ENCODE measurements at places on chromosomes 12 and 14.

- no peak for DNase-seq
These were observed 7.4 kb upstream of the CD9 start for GRCh38 chr12:6192604-6193380.

DNA sequence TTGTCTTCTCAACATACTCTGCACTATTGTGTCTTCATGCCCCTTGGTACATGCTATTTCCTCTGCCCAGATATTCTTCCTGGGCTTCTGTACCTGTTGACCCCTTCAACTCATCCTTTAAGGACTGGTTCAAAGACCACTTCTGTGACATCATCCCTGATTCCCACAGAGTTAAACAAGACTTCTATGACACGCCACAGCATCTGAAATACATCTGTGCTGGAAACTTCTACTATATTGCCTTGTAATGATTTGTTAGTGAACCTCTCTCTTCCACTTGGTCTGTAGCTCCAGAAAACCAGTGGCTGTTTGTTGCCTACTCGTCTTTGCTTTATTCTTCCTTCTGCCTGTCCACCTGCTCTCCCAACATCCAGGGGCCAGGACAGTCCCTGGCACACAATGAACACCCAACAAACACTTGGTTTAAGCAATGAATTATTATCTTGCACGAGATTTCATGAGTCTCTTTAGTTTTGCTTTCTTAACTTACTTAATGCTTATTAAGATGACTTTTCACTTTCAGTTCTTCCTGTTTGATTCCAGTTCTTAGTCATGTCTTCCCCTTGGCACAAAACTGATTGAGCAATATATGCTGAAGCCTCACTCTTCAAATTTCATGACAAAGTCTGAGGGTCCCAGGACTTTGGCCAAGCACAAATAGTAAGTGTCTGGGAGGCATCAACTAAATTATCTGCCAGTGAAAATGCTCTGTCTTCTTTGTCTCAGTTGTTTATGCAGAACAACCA is 485.9 kb downstream of the APAF1 start:
- DNase-seq: no peak

DNA sequence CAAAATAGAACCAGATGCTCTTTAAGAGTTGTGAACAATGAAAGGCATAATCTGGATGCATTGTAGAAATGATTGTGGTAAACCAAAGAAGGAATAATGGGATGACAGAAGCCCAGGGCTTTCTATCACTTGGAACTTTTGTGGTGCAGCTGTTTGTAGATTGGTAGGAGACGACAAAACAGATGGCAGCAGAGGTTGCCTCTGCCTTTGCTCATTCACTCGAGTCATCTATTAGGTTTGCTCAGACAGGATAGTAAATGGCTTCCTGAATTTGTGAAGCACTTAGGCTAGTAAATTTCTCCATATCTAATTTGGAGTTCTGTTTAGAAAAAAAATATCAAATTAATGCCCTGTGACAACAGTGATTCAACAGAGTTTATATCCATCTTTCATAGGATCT is 78.4 kb downstream of the FGD4 start:
- no peak for DNase-seq

DNA sequence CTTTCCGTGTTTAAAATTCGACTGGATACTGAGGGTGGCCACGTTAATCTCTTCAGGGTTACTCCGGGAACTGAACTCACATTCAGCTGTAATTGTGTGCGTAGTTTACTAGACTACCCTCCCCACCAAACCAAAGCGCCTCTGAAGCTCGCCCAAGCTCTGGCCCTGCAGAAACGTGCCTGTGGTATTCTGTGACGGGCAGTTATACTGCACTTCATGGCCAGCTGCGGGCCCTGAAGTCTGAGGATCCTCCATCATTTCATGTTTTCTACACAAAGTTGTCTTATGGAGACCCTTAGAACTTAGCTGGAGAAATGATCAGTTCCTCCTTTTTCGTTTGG is 688 bp downstream of the ZNF26 start:
- no peak for DNase-seq

- no peak for DNase-seq
These were observed 62.7 kb downstream of the CDC42BPB start for GRCh38 chr14:102994689-102995088.

GRCh38 chr14:67395876-67396189 is 16.1 kb downstream of the PLEK2 start:
- no peak for DNase-seq

- DNase-seq: no peak
These were observed 51.9 kb downstream of the CMKLR1 start for GRCh38 chr12:108287227-108287626.

DNA sequence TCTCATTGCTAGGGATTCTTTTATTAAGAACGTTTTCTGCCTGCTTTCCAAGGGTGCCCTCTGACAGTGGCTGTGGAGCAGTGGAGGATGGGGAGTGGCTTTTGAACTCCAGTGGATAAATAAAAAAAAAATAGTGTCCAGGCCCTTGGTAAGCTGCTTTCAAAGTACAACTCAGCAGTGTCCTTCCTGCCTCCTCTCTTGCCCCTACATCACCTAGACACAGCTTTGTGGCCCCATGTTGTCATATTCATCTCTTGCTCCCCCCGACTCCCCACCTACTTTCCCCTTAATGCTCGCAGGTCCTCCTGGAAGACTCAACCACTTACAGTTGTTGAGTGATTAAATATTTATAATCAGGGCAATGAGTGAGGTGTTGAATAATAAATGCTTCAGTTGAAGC is 880.9 kb downstream of the BCL11B start:
- no peak for DNase-seq

GRCh38 chr12:85489194-85489593 is 209.2 kb downstream of the ALX1 start:
- DNase-seq: no peak

- DNase-seq: no peak
These were observed 413.9 kb downstream of the GALC start for GRCh38 chr14:87579036-87579435.

- no peak for DNase-seq
These were observed 703.2 kb upstream of the STXBP6 start for GRCh38 chr14:25753130-25753529.

GRCh38 chr14:61471297-61472005 is 150.1 kb downstream of the PRKCH start:
- DNase-seq: no peak

DNA sequence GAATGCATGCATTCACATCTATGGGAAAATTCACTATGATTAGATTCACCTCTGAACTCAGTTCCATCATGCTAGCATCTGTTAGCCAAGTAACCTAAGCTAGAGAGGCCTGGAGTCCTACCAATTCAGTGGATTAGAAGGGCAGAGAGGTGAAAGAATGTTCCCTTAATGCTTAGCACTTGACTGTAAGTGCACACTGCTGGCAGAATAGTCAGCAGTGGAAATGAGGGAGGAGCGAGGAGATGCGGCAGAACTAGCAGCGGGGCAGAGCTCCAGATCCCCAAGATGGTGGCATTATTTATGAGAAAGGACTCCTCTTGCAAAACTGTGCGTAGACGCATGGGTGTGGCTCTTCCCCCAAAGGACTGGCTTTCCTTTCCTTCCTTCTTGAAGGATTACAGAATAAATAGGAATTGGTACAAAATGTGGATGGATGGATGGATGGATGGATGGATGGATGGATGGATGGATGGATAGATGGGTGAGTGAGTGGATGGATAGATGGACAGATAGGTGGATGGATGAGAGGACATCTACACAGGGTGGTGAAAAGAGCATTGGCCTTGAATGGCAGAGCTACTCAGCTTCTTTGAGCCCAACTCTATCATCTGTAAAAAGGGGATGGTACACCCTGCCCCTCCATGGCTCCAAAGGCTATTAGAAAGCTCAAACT is 227.2 kb downstream of the CHST11 start:
- no peak for DNase-seq

DNA sequence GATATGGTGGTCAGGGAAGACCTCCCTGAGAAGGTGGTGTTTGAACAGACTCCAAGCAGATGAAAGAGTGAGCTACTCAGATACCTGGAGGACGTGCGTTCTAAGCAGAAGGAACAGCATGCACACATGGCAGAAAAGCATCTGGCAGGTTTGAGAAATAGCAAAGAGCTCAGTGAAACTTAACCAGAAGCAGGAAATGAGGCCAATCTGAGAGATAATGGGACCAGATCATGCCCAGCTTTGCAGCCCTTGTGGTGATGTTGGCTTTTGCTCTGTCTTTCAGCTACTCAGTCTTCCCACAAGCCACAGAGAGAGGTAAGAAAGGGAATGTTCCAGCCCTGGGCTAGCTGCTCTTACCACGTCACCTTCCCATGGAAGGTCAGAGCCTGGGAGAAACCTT is 176.3 kb upstream of the GSC start:
- DNase-seq: no peak

DNA sequence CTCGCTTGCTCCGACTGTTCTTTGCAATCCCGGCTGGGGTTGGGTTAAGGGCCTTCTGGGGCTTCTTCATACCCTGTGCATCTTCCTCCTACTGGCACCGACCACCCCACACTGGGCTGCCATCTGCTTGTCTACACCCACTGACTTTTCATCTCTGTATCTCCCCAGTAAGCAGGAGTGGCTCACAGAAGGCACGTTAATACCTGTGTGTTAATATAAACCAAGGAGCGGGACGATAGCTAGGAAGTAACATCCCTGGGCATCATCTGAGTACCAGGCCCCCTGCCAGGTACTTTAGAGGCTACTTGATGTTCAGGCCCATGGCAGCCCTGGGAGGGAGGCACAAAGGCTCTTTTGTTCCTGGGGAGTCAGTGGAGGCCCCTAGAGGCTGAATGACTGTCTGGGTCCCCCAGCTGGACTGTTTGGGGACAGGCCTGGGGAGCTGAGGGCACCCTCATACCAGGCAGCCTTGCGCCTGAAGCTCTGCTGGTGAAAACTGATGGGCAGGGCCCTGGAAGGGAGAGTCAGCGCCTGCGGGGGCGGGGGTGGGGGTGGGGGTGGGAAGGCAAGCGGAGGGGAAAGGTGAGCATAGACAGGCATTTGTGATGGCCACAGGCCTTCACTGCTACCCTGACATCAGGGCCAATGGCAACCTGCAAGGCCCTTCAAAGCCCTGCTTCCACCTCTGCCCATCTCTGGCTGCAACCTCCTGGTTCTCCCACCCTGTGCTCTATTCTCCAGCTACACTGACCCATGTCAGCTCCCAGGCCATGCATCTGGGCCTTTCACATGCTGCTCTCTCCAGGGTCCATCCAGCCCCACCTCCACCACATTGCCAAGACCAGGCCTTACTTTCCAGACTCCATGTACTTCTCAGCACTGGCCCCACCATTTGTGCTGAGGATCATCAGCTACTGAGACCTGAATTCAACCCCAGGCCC is 34.2 kb upstream of the DEGS2 start:
- DNase-seq: no peak

DNA sequence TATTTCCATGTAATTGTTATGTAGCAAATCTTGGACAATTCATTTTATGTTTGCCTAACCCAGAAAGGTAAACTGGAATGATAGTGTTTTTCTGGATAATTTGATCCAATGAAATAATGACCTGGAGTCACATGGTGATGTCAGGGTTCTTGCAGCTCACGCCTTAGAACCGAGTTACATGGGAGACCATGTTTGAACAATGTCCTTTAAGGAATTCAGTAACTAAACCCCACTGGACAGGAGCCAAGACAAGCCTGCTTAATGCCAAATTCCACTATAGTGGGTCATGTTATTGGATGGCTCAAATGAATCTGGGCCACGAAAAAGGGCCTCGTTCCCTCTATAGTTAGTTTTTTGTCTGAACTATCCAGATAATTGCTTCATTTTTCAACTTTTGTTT is 255.8 kb upstream of the HMGA2 start:
- DNase-seq: peak; percentile 98

GRCh38 chr12:117344716-117345115 is 16.7 kb downstream of the NOS1 start:
- DNase-seq: no peak

DNA sequence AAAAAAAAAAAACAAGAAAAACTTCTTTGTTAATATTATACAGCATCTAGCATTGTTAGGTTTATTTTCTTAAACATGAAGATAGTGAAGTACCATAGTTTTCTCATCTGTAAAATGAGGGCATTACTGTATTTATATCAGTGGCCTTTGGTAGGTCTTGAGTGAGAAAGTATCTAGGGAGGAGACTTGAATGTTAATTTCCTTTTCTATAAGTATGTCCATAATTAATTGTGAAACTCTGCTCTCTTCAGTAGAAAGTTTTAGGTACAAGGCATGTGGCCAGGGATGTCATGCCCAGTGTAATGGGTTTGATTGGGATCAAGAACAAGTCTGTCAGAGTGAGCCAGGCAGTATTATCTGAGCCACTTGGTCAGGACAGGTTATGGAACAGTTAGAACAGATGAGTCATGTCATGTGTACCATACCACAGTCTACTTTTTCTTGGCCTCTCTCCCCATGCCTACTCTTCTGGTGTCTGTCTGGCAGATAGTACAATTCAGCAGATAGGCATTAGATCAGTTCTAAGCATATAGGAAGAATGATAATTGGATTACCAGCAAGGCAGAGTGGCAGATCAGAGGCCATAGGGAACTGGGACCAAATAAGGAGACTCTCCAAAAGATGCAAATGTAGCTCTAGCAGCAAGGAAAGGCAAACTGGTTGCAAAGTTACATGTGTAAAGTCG is 30.4 kb downstream of the FBXO34 start:
- DNase-seq: no peak

DNA sequence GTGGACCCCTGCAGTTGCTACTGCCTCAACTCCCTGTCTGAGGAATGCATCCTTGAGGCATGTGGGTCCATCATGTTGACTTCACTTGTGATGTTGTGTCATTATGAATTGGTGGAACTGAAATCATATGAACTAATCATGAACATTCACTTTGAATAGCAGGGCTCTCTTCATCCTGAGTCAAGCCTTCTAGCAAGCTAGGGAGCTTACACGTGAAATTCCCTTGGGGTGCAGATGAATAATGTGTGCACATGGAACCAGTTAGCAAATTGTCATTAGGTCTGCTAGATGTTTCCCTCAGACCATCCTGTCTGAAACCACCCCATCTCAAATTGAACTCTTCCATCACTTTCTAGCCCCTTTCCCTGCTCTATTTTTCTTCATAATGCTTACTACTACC is 3.6 kb downstream of the COQ6 start:
- DNase-seq: no peak

- DNase-seq: no peak
These were observed 1.5 kb downstream of the VPS37B start for GRCh38 chr12:122894193-122895121.

- no peak for DNase-seq
These were observed 89.5 kb upstream of the HOXC13 start for GRCh38 chr12:53849113-53849512.

DNA sequence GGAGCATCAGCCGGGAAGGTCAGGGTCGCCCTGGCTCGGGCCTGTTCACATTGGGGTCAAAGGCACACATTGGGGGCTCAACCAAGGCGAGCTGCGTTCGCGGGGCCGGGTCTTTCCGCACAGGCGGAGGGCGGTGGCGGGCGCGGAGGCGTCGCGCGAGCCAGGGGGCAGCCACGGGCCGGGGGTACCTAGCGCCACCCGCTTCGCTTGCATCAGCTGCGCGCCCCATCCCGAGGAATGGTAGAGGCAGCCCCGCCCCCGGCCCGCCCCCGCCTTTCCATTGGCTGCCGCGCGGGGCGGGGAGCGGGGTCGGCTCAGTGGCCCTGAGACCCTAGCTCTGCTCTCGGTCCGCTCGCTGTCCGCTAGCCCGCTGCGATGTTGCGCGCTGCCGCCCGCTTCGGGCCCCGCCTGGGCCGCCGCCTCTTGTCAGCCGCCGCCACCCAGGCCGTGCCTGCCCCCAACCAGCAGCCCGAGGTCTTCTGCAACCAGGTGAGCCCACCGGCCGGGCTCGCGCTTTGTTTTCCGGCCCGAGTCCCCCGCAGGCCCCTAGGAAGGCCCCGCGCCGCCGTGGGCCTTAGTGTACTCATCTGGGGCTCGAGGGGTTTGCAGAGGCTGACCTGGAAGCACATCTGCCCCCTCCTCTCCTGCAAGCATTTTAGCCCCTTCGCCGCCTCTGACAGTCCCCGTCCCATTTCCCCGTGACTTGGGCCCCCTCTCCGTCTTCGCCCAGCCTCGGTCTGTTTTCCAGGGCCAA is at the start of gene ALDH2:
Gene ALDH2 (plus strand): TSS at position 326 of the 754 bp plus-strand sequence. CDS start 50 bp downstream, at position 376.
- no peak for DNase-seq

Measured in HS-27A (cell line).